Astrocyte of the cerebellum (primary cell): ENCODE measurements at places on chromosomes 12 and 14.

- no peak for DNase-seq
Observed at GRCh38 chr14:92943855-92944570, 21.1 kb downstream of the CHGA start.

DNA sequence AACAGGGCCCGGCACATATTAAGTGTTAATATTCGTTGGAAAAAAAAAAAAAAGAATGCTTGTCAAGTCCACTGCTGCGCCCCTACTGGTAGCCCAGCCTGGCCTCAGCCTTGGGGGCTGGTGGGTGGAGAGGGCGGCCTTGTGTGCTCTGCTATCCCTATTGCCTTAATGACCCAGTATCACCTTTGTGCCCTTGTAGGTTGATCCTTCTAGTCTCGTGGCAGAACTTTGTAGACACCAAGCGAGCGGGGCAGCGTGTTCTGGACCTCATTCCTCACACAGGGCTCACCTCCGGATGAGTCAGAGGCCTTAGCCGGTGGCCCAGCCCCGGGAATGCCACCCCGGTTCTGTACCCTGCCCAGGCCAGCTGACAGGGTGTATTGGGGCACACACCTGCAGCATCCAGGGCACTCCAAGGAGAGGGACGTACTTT, 1.8 kb upstream of the RCOR1 start:
- DNase-seq: no peak

GRCh38 chr12:119902084-119902509, 25.0 kb upstream of the CIT start:
- peak; percentile 38 for DNase-seq

DNA sequence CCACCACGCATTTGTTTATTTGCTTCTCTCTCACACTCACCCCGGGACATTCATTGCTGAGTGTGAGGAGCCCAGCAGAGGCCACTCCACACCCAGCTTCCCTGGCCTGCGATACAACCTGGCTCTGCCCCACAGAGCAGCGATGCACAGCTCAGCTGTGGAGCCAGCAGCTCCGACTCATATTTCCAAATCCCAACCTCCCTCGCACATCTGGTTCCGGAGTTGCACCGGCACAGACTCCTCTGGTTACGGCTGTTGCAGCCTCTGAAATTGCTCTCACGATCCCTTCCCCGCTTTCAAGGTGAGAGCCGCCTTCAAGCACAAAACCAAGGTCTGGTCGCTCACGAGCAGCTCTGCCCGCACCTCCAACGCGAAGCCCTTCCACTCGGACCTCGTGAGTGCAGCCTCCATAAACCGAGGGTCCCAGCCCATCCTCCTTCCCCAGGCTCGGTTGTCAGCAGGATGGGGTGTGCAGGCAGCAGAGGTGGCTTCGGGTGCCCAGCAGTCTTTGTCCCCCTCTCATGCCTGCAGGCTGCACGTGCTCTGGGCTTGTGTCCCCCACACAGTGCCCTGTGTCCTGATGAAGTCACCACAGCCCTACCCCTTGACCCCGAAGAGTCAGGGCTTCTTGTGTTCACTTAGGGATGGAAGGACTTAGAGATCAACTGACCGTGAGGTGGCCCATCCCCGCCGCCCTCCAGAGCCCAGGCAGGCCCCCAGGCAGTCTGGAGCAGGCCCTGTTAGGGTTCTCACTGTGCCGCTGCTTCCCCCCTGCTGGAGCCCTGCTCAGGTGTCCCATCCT, 184.3 kb downstream of the ADGRD1 start:
- no peak for DNase-seq

GRCh38 chr12:106256524-106256923, 8.7 kb upstream of the CKAP4 start:
- no peak for DNase-seq

GRCh38 chr12:70178038-70178437, 65.2 kb upstream of the CNOT2 start:
- DNase-seq: no peak

DNA sequence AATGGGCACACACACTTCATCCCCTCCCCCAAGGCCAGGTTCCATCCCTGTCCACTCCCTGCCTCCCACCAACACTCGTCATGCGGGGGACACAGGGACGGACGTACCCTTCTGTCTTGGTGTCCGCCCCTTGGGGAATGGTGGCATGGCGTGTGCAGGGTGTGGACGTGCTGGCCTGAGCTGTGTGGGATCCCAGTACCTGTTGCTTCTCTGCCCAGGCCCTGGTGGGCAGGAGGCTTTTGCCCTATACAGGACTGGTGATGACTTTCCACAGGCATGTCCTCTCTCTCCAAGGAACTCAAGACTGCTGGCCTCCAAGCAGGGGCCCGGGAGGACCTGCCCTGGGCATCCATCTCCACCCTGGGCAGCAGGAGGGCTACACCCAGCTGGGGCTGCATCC, 195.8 kb upstream of the PRMT8 start:
- no peak for DNase-seq

- DNase-seq: no peak
Observed at GRCh38 chr14:54488318-54488645, 498 bp downstream of the GMFB start.

GRCh38 chr12:25207846-25208245, 12.8 kb downstream of the ETFRF1 start:
- no peak for DNase-seq

DNA sequence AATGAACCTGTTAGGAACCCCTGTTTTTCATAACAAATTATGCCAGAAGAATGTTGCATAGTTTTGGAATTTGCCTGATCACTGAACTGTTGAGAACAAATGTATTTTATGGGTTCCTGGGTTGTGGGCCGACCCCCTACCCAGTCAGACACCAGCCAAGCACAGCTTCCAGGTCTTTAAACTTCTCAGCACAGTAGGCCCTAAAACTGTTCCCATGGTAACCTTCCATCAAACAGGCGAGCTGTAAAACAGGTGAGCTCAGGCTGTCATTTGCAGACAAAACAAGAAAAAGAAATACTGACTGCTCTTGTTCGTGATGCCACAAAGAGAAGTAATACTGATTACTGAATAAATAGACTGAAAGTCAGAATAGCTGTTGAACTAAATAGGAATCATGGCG, 147.0 kb downstream of the PTPRO start:
- no peak for DNase-seq

DNA sequence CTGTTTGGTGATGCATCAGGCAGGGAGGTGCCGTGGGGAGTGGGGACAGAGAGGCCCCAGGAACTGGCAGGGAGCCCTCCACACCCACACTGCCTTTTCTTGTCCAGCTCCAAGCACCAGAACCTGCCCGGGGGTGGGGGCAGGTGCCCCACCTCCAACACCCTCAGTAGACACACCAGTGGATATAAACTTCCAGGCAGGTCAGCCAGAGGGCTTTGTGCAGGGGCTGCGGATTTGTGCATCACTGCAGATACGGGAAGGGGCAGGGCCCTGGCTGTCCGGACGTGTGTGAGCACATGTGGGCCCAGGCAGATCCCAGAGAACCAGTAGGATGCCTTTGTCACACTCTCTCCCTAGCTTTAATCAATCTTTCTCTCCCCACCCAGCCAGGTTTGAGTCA, 1.3 kb upstream of the TGM1 start:
- no peak for DNase-seq

DNA sequence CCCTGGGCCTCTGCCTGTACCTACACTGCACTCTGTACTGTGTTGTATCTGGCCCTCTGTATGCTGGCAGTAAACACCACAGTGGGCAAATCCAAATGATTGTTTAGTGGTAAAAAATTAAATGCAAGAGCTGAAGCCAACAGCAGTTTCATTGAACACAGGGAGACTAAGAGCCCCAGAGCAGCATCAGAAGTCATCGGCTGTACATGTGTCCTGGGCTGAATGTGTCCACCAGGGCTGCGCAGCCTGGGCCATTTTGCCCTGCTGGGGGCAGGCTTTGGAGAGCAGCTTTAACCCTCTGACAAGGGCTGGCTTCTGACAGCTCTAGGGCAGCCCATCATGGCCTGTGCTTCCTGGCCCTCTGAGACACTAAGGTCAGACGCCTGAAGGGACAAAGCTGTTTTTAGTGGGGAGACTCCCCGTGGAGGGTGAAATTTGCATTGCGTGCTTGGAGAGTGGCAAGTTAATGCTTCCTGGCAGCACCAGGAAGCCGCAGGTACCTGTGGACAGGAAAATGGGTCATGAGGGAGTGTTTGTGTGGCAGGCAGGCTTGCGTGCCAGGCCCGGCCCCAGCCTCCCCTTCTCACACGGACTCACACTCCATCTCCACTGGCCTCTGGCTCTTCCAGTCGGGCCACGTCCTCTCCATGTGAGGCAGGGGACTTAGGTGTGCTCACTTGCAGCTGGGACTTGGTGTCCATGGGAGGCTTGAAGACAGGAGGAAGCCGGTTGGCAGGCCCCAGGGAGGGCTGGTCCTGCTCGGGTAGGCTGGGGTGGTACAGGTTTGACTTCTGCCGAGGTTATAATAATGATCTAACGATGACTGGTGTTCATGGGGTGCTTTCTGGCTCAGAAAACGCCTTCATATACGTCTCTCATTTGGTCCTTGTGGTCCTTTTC, 150.1 kb downstream of the TSPAN9 start:
- no peak for DNase-seq

- no peak for DNase-seq
Observed at GRCh38 chr14:81504864-81505263, 28.8 kb downstream of the SEL1L start.

DNA sequence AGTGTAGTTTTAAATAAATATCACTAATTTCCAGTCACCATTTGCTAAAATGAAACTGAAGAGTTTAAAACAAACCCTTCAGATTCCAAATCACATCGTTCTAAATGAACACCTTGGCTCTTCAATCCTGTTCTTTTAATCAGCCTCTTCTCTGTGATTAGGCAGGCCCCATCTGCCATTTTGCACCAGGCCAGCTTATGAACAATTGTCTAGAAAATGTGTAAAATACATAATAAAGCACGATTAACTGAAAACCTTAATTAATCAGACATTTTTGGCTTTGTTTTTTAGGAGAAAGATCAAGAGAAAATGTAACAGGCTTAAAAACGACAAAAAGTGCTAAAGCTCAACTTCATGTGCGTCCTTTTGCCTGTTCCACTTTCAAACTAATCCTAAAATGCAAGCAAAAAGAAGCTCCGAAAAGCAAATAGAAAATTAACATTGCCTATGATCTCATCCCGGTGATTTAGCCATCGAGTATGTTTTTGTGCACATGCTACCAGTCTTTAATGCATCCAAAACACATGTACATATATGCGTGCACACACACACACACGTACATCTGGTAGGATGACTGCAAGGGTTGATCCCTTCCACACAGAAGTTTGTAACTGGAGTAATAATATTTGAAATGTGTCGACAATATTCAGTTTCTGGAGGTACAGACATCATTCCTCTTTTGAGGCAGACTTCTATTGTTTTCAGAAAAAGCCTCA, 288.6 kb downstream of the FOXN3 start:
- no peak for DNase-seq

GRCh38 chr14:81485372-81485771, 48.3 kb downstream of the SEL1L start:
- DNase-seq: no peak

- no peak for DNase-seq
Observed at GRCh38 chr12:106584104-106585064, 1.6 kb downstream of the RFX4 start.

GRCh38 chr14:78627114-78627513, 456.9 kb downstream of the NRXN3 start:
- DNase-seq: no peak

- no peak for DNase-seq
Observed at GRCh38 chr14:57748279-57748678, 117.6 kb downstream of the SLC35F4 start.

DNA sequence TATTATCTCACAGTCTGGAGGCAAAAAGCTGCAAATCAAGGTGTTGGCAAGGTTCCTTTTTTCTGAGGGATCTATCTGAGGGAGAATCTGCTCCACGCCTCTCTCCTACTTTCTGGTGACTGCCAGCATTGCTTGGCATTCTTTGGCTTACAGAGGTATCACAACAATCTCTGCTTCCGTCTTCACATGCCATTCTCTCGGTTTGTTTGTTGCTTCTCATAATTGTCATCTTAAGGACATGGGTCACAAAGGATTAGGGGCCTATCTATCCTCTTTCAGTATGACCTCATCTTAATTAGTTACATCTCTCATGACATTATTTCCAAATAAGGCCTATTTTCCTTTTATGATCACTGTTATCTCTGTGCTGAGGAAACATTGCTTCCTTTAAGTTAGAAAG, 345.0 kb downstream of the FOXG1 start:
- DNase-seq: no peak

- DNase-seq: no peak
Observed at GRCh38 chr14:81289516-81289915, 68.8 kb upstream of the GTF2A1 start.

DNA sequence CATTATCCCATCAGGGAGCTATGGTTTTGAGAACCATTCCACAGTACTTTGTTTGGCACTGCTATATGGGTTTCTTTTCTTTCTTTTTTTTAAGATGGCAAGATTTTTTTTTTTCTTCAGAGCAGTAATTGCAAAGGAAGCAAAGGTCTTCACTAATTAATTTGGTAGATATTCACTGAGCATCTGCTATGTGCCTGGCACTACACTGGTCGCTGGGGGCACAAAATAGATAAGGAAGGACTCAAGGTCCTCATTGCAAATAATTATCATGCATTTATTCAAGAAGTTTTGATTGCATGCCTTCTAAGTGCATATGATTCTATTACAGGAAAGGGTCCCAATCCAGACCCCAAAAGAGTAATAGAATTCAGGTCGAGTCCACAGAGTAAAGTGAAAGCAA, 10.0 kb upstream of the ATP2A2 start:
- DNase-seq: no peak

DNA sequence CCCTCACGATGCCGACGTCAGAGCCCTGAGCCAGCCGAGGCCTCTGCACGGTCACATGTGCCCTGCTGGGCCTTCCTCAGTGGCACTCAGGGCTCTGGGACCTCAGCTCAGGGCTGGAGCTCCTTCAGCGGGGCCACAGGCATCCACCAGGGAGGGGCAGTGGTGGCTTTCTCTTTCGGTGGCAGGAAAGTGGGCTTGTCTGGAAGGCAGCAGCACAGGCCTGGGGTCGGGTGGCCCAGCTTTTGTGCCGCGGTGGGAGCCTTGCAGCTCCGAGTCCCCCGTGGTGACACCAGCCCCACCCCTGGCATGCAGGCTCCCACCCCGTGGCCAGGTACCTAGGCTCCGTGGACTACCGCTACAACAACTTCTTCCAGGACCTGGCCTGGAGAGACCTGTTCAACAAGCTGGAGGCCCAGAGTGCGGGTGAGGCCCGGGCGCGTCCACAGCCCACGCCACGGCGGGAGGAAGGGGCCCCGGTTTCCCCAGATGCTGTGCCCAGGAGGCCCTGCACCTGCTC, 14.2 kb upstream of the TEX22 start:
- DNase-seq: no peak

DNA sequence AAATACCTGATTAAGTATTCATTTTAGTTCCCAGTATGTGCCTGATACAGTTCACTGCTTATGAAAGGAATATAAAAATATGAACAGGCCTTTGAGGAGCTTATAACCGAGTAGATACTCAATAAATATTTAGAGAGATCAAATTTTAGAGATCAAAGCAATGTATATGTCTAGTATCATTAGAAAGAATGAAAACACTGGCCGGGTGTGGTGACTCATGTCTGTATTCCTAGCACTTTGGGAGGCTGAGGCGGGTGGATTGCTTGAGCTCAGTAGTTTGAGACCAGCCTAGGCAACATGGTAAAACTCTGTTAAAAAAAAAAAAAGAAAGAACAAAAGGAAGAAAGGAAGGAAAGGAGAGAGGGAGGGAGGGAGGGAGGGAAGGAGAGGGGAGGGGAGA, 113.2 kb upstream of the EEA1 start:
- no peak for DNase-seq
